ENCODE measurements at places on chromosomes 16 and 17.

GRCh38 chr16:24986512-24987303, 28.5 kb downstream of the ARHGAP17 start:
- DNase-seq, result no peak

DNA sequence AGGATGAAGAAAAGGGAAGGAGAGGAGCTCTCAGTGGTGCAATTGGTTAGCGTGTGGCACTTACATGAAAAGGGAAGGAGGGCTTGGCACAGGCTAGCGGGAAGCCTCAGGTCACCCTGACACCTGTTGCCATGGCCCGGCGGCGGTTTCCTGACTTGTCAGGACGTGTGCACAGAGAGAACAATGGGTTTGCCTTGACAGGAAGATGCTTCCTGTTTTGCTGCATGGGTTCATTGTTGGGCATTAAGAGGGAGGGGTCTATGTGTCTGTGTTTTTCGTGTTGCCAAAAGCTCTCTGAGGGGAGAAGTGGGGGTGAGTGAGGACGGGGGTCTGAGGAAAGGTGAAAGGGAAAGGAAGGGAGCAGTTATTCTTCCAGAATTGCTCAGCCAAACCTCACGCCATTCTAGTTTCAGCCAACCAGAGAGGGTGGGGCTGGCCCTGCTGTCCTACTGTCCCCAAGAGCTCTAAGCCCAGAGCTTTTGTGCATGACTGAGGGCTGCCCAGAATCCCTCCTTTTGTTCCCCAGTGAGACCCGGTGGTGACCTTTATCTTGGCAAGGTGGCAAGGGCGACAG, 17.1 kb upstream of the CCR7 start:
- DNase-seq, result no peak

GRCh38 chr17:63609816-63610573, 9.3 kb downstream of the TACO1 start:
- no peak for DNase-seq

- DNase-seq, result no peak
These were observed 5.1 kb downstream of the SNN start for GRCh38 chr16:11673091-11674000.

GRCh38 chr16:83983491-83983890, 15.4 kb downstream of the NECAB2 start:
- no peak for DNase-seq

DNA sequence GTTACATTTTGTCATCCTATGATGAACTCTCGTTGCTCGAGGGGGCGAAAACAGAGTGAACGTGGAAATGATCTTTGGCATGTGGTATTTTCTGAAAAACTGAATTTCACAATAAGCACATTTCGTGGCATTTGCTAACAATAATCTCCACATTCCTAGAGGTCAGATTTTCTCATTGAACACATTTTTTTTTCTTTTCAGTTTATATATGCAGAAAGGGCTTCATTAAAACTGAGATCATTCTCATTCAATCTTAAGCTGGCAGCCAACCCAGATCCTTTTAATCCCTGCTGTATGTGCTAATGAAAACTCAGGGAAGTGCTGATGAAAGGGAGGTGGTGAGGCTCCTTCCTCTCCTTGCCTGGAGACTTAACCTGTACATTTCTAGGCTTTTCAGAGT, 52.6 kb downstream of the PRKCA start:
- DNase-seq, result peak; percentile 80

DNA sequence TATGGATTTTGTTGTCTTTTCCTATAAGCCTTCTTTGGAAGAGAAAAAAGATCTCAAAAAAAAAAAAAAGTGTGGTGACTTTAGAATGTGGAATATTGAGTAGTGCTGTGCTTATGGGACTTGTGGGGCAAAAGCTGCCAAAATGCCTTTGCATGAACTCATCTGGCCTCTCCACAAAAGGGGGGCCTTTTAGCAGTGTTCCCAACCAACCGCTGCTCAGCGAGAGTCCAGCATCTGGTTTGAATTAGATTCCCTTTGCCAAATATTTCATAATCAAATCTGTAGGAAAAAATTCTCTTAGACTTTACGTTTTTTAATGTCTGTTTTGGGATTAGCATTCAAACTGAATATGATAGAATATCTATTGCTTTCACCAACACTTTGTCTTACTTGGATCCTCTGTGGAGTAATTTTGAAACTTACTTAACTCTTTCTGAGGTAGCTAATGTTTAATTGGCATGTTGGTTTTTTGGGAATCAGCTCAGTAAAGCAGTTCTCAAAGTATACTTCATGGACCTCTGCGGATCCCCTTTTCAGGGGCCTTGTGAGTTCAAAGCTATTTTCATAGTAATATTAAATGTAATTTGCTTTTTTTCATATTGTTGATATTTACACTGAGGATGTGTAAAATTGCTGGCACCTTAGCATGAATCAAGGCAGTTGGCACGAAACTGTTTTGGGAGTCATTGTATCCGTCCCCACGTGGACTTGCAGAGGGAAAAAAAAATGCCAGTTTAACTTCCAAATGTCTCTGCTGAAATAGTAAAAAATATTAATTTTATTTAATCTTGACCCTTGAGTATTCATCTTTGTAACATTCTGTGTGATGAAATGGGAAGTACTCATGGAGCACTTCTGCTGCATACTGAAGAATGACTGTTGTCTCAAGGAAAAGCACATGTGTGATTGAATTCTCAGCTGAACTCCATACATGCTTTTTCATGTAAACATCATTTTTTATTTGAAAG, 34.7 kb upstream of the VPS4A start:
- DNase-seq, result no peak

GRCh38 chr17:41629316-41629715, 4.9 kb upstream of the KRT17 start:
- no peak for DNase-seq

DNA sequence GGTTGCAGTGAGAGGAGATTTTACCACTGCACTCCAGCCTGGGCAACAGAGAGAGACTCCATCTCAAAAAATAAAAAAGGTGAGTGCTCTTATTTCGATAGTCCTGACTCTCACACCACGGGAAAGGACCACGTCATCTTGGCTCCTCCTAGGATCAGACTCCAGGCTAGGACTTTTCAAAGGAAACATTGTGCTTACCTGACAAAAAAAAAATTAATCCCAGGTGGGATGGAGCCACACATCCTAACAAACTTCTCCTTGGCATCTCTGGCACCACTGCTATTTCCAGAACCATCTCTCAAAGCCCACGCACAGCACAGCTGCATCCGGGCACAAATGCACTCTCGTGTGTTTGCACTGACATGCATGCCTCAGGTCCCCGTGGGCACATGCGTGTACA, 262.4 kb downstream of the ENGASE start:
- DNase-seq, result no peak

DNA sequence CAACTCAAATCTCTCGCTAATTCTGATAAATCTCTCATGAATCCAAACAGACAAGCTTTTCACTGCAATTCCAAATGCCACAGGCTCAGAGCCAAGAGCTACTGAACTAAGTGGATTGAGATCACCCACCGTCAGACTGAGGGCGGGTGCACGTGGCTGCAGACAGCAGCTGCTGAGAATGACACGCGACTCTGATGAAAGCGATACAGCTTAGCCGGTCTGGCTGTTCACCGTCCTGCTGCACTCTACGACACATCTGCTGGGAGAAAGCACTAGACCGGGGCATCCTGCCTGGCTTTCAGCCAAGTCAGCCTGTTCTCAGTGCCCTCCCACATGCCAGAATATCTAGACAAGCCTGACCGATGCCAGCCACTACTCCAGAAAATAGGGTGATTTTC, 42.6 kb downstream of the KLHDC4 start:
- DNase-seq, result peak; percentile 96

- DNase-seq, result no peak
These were observed 583.1 kb upstream of the SALL1 start for GRCh38 chr16:51734220-51734619.

- no peak for DNase-seq
These were observed 3.3 kb upstream of the NHERF2 start for GRCh38 chr16:2023092-2024031.

- DNase-seq, result no peak
These were observed 18.1 kb downstream of the KCNJ2 start for GRCh38 chr17:70187383-70187782.

DNA sequence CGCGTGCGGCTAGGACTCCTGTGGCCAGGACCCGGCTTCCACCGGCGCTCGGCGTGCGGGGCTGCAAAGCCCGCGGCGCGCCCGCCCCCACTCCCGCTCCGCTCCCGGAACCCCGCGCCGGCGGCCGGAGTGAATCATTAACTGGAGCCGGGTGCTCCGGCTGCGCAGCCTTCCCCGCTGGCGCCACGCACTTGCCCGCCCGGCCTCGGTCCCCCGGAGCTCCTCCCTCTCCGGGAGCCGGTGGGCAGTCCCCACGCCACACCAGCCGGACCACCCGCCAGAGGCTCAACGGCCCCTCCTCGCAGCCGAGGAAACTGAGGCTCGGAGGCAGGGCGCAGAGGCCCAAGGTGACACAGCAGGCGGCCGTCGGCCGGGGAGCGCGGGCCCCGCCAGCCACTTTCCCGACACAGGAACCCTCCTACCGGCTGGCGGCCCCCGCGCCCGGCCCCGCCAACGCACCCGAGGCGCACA, 580 bp downstream of the BCAR1 start:
- no peak for DNase-seq

DNA sequence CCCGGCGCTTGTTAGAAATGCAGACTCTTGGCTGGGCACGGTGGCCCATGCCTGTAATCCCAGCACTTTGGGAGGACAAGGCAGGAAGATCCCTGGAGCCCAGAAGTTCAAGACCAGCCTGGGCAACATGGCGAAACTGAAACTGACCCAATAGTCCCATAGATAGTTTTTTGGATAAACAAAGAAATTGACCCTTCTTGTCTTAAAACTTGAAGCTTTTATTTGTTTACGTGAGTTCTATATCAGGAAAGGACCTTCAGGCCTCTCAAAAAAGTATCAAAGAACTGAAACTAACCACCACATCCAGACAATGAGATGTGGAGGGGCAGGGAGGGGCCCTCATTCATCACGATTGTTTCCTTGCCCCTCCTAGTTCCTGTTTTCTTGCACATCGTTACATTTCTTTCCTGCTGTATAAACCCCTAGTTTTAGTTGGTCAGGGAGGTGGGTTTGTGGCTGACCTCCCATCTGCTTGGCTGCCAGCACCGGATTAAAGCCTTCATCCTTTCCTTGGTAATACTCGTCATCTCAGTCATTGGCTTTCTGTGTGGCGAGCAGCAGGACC, 29.9 kb upstream of the PRM1 start:
- DNase-seq, result no peak

- DNase-seq, result no peak
These were observed 5.1 kb downstream of the GDPD3 start for GRCh38 chr16:30108059-30108850.

DNA sequence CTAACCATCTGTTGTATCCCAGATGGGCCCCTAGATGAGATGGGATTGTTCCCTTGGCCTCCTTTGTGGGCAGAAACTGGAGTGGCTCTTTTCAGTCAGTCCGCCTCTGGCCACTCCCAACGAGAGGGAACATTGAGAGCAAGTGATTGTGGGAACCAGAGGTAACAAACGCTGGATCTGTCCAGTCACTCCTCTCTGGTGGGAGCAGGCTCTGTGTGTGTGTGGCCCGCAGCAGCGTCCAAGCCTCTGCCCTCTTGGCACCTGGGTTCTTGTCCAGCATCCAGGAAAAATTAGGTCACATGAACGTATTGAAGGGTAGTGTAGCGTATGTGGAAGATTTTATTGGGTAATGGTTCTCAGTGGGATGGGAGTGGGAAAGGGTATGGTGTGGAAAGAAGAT, 101.9 kb upstream of the COX10 start:
- DNase-seq, result no peak

DNA sequence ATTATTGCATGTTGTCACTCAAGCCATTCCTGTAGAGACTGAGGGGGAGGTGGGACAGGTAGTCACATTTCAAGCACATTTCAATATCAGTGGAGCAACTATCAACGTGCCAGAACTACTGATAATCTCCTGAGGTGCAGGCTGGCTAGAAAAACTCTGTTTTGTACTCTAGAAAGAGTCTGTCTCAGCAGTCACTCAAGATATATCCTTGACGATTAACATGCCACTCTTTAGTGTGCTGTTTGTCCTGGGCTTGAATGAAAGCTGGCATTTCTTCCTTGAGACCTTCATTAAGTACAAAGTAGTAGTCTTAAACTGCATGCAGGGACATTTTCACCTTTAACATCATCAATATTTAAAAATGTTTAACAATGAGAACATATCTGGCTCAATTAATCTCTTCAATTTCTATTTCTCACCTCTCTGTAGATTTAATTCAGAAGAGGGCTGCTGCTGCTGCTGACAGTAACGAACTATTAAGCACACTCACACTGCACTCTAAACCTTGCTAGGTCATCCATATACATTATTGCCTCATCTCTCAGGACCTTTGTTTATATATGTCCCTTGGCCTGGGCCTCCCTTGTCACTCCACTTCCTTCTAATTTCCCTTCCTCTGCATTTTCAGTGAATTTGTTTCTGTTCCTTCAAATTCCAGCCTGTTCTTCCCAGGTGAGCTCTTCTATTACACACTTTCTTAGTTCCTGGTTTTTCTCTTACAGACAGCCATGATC, 412.0 kb downstream of the HAPSTR1 start:
- DNase-seq, result no peak

DNA sequence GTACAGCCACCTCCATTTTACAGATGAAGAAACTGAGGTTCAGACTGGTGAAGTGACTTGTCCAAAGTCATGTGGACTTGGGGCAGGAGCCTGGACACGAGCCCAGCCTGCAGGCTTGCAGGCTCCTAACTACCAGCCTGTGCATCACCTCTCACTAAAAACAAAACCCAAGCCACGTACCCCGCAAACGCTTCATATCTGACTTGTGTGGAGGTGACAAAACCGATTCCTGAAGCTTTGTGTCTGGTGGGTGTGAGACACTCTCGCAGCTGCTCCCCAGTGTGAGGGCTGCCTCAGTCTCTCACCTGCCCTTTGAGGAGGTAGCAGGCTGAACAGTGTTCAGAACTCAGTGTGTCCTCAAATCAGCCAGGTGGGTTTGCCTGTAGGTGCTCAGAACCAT, 8.4 kb downstream of the HNF1B start:
- no peak for DNase-seq

DNA sequence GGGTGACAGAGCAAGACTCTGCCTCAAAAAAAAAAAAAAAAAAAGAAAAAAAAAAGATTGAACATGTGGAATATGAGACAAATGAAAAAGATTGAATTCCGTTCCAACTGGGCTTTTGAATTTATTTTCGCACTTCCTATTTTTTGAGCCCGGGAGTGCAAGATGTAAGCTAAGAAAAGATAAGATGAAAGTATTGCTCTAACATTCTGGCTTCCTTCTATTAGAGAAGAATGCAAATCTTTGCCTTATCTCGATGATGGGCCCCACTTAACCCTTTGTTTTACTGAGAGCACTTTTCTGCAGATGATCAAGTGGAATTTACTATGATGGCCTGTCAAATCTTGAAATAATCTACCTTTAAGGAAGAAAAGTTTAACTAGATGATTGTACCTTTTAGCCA, 96.3 kb downstream of the WWOX start:
- no peak for DNase-seq

DNA sequence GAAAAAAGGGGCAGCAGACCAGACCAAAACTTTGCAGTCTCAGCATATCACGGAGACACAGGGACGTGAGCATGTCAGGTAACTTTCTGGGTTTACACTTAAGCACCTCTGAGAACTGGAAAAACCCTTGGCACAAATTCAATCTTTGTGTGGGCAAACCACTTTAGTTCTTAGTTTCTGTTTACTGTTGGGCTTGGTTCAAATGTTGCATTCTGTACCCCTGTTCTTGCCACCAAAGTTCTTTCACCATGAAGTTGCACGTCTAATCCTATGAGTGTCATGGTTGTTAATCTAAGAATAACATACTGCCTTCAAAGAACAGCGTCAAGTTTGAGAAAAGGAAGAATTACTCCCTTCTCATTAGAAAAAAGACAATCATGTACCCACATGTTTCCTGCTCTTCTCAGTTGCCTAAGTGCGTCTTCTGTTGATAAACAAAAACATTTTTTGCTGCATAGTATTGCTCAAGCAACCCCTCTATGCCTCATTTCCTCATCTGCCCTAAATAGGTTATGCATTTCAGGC, 11.6 kb downstream of the KRT33A start:
- DNase-seq, result no peak

Measured in retinal pigment epithelial cell (primary cell).